ENCODE measurements at places on chromosomes 1 and 21.

DNA sequence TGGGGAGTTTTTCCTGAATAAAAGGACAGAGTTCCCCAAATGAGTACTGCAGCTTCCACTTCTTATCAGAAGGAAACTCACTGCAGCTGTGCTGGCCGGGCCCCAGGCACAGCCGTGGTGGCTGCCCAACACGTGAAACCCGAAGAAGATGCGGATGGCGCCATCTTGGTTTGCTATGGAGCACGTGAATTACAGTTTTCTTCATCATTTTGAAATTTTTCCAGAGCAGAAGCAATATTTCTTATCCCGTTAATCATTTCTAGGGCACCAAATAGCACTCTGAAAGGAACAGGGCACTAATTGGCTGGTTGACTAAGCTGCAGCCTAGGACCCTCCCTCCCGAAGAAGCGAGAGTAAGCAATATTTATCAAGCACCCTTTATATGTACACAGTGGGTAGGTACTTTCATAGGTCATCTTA, 63.2 kb upstream of the EPS8L3 start:
- DNase-seq: no peak

GRCh38 chr21:14520535-14520934, 25.6 kb downstream of the SAMSN1 start:
- DNase-seq: no peak

- DNase-seq: no peak
These were observed 25.0 kb upstream of the LRRC38 start for GRCh38 chr1:13538832-13539231.

DNA sequence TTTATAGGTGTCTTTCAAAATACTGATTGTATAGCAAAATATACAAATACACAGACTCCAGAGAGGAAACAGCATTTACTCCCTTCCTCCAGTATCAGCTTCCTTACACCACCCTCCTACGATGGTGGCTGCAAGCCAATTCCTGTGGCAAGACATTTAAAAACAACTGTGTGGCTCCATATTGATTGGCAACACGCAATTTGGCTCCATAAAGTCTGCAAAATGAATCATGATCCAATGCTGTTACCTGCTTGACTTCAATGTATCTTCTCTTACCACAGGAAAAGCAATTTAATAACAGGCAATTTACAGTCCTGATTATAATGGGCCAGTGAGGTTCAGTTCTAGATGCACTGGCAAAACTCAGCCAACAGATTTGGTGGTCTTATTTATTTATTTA, 19.7 kb upstream of the ATP6V1G3 start:
- DNase-seq: no peak

- no peak for DNase-seq
These were observed 2.4 kb downstream of the ID3 start for GRCh38 chr1:23556635-23557470.

DNA sequence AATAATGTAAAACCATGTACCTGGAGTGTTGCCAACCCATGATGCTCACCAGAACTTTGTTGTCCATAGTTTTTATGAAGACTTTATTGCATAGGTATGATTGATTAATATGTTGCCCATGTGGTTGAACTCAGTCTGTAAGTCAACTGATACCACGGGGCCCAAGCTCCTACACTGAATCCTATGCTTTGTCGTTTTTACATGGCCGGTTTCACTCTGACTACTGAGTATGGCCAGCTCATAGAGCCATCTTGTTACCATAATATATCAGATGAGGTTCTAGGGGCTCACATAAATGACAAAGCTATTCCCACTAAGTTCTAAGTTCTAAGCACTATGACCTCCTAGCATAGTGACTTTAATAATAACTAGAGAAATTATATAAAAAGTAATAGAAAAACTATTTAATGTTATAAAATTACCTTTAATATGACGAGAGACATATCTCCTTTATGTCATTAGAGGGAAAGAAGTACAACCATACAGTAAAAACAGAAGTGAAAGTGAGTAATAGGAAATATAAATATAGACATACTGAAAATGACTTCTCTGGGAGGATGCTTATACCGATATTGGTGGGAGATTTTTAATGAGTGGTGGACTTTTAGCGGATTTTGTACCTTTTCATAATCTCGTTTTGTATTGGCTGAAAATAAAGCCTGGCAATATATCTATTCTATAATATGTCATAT, 983.4 kb upstream of the PRMT6 start:
- DNase-seq: no peak

GRCh38 chr1:201751872-201752271, 77.1 kb upstream of the IPO9 start:
- no peak for DNase-seq

DNA sequence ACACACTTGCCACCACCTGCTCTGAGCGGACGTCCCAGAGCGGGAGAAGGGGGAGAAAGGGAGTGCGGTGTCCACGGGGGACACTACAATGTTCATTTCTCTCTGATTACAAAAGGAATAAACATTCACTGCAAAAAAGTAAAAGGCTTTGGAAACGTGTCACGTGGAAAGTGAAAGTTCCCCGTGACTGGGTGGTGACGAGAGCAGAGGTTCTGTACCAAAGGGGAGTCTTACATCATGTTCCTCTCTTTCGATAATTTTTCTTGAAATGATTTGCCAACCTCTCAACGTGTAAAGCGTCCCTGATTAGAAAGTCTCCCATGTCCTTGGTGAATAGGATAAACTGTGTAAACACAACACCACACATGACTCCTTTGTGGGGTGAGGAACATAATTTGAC, 22.0 kb upstream of the PRDM15 start:
- no peak for DNase-seq

GRCh38 chr1:197096137-197096536, 29.1 kb upstream of the F13B start:
- DNase-seq: no peak

DNA sequence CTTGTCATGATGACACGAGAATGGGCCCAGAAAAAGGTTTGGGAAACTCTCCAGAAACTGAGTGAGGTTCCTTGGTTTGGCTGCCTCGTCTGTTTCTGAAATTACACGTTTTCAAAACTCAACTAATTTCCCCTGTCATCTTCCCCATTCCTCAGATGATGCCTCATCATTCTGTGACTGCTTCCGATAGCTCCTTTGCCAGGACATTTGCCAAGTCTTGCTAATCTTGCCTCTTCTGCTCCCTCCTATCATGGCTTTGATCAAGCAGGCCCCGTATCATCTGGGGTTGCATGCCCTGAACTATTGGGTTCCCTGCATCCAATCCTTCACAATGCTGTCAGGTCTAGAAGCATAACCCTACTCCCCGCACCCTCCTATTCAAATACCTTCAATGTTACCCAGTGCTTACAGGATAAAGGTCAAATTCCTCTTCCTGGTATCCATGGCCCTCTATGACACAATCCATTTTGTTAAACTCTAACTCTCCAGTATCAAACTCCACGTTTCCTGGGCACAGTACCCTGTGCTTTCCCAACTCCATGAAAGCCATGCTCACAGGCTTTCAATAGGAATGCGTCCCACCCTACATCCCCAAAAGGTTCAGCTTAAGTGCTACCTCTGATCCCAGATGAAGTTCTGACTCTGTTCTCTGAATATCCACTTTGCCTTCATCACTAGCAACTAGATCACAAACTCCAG, 22.2 kb upstream of the TMEM200B start:
- no peak for DNase-seq

DNA sequence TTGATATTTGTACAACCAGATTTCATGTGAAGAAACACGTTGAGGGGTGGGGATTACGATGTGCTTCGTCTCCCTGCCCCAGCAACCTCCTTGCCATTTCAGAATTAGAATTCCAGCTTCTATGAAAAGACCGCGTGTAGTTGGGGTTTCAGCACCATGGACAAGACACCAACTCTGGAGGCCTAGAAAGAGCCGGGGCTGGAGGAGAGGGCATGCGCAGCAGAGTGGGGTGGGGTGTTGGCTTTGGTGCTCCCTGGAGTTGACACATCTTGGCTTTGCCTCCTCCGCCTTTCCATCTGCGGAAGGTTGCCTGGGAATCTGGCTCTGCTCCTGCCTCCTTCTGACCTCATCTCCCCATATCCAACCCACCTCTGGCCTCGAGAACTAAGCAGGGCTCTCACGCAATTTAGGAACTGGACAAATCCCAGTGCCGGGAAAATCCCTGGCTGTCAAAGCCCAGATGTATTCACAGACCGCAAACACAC, 11.8 kb downstream of the HTR6 start:
- peak; percentile 27 for DNase-seq

GRCh38 chr1:155282488-155283091, 5.3 kb downstream of the HCN3 start:
- no peak for DNase-seq

GRCh38 chr1:207494171-207494570, 1.8 kb upstream of the CR1 start:
- no peak for DNase-seq

DNA sequence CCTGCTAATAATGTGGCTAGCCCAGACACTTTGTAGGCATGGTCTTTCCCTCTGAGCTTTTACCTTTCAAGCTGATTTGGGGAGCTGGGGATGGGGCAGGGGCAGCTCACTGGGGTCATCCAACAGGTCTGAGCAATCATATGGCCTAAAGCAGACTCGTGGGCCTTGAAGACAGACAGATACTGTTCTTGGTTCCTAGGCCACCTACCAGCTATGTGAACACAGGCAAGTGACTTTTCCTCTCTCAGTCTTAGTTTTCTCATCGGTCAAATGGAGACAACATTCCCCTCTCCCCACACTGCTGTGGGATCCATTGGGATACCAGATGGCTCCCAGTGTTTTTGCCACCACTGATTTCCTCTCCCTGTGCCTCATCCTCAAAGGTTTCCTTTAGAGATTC, 181.8 kb downstream of the RRAGC start:
- DNase-seq: no peak

- DNase-seq: no peak
These were observed 228.2 kb upstream of the PROX1 start for GRCh38 chr1:213759359-213760181.

- no peak for DNase-seq
These were observed 40.4 kb downstream of the CASZ1 start for GRCh38 chr1:10755970-10756521.

DNA sequence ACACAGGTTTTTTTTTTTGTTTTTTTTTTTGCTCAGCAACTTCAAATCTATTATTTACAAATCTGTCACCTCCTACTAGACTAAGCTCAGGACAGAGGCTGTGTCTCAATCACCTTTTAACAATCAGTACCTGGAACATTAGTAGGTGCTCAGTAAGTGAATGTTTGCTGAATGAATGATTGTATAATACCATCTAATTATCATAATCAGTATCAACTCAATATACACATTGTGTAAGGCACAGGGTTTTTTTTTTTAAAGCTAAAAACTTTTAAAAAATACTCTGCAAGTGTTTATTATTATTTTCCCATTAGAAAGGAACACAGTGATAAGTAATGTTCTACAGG, 9.2 kb downstream of the ERRFI1 start:
- no peak for DNase-seq

DNA sequence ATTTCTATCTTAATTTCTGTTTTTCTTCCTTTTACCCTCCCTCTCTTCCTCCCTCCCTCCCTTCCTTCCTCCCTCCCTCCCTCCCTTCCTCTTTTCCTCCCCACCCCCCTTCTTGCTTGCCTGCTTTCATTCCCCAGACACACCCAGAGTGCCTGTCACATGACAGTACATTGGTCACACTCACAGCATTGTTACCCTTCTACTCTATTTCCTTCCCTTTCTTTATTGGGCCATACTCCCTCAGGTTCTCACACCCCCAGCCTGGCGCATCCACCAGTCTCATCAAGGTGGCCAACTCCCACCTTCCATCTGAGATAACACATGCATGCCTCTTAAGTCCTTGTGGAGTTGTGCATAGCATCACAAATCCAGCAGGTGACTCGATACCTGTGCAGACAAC, 10.9 kb downstream of the TMPRSS3 start:
- no peak for DNase-seq

- DNase-seq: no peak
These were observed 4.8 kb upstream of the AMPD1 start for GRCh38 chr1:114700036-114700600.

DNA sequence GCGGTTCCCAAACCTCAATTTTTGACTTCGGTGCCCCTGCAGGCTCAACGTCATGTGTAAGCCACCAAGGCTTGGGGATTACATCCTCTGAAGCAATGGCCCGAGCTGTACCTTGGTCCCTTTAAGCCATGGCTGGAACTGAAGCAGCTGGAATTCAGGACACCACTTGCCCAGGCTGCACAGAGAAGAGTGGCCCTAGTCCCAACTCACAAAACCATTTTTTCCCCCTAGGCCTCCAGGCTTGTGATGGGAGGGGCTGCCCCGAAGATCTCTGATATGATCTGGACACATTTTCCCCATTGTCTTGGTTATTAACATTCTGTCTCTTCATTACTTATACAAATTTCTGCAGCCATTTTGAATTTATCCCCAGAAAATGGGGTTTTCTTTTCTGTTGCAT, 233.3 kb upstream of the ADGRL4 start:
- no peak for DNase-seq

DNA sequence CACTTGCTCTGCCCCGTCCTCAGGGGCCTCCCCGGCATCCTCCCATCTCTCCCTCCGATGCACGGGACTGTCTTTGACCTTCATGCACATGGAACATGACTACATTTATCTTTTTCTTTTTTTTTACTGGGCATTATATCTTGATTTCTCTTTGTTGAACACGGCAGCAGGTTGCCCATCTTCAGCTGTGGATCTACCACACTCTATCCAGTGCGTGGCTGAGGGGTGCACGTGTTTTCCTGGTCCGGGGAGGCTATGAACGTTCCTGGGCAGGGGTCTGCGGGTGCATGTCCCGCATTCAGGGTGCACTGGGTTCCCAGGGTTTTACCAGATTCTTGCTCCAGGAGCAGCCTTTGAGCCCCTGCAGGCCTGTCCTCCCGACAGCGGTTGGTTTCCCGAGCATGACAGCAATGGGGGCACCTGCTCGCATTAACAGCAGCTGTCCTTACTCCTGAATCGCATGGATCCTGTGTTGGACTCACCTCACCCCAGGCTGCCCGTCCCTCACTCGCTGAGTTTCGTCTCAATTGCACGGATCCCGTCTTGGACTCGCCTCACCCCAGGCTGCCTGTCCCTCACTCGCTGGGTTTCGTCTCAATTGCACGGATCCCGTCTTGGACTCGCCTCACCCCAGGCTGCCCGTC, 7.4 kb downstream of the POFUT2 start:
- no peak for DNase-seq

DNA sequence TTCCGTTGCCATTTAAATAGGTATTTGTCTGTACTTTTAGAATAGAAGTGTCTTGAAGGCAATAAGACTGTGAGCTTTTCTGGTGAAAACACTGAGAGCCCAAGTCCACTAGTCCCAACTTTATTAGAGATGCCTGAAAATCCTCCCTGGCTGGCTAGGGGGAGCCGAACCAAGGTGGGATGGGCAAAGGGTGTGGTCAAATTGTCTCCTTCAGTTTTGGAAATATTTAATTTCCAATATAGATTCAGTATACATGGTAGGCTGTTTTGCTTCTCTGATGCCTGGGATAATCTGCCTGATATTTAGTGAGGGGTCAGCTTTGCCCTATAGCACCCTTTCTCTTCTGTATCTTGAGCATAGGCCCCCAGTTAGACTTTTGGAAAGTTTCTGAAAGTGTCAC, 3.5 kb downstream of the ROR1 start:
- no peak for DNase-seq

- DNase-seq: no peak
These were observed 324.6 kb upstream of the CHRM3 start for GRCh38 chr1:239061770-239062169.

Data from NCI-H1048 (cell line).